GM03348 (cell line): ENCODE measurements at places on chromosomes 13 and 19.

- DNase-seq, result no peak
Measured at GRCh38 chr13:41909506-41909905, 51.4 kb downstream of the VWA8 start.

- DNase-seq, result no peak
Measured at GRCh38 chr19:3266792-3267514, 42.5 kb downstream of the CELF5 start.

- DNase-seq, result no peak
Measured at GRCh38 chr19:13077240-13077639, 25.4 kb downstream of the LYL1 start.

DNA sequence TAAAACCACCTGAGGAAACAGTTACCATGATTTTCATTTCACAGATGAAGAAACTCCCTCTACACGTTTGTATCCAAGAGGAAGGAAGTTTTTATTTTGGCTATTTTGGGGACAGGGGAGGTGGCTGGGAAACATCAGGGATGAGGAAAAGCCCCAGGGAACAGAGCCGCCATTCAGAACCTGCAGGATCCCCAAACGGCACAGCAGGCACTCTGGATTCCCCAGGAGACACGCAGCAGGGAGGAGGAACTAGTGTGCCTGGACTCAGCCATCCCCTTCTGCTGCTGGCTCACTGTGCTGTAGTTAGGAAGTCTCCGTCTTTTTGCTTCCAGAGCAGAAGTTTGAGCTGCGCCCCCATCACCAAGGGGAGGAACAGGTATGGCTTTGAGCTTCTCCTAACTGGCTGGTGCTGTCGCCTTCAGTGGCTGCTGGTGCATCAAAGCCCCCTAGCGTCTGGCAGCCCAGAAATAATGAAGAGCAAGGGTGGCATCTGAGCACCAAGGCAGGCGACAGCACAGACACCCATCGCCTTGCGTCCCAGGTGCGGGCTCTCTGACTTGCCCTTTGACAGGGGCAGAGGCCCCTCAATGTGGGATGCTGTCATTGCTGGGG lies 4.2 kb downstream of the NAPA start:
- DNase-seq, result no peak

DNA sequence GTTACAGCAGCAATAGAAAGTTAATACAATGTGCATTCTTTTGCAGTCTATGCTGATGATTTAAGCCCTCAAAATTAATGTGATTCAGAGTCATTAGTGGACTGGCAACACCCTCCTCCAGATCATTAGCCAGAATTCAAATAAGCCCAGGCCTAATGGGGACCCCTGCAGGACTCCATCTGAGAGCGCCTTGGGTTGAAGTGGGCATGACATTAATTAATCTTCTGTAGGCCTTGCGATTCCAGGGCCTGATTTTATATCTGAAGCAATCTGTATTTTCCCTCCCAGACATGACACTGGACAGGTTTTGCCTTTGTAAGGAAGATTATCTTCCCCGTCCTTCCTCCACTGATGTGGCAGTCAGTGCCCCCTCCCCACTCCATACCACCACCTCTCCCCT lies 442.9 kb downstream of the FOXO1 start:
- no peak for DNase-seq

- no peak for DNase-seq
Measured at GRCh38 chr19:18506101-18506930, 15.6 kb downstream of the ELL start.

DNA sequence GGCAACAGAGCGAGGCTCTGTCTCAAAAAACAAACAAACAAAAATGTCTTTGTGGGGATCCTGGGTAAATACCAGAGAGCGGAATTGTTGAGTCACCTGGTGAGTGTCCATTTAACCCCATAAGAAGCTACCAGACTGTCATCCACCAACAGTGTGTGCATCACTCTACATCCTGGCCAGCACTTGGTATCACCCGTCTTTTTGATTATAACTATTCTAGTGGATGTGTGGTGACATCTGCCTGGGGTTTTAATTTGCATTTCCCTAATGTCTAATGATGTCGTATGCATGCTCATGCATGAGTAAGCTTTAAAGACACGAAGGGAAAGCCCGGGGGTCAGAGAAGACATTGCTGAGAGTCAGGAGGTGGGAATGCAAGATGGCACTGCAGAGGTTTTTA lies 126.7 kb upstream of the MRI1 start:
- DNase-seq, result no peak

DNA sequence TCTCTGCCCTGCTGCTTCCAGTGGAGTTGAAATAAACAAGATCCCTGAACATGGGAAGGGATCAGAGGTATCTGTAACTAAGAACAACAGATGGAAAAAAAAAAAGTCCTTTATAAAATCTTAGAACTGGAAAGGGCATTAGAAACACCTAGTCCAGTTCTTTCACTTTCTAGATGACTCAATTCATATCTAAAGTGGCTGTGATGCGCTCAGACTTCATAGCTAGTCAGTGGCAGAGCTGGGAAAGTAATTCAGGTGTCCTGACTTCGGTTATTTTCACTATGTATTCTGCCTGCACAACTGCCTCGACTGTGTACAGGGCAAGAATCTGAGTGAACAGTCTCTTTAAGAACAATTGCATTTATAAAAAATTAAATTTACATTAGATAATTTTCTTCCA lies 151.8 kb upstream of the TMTC4 start:
- DNase-seq, result no peak

- peak; percentile 64 for DNase-seq
Measured at GRCh38 chr19:872266-872951, 12.9 kb downstream of the CFD start.

DNA sequence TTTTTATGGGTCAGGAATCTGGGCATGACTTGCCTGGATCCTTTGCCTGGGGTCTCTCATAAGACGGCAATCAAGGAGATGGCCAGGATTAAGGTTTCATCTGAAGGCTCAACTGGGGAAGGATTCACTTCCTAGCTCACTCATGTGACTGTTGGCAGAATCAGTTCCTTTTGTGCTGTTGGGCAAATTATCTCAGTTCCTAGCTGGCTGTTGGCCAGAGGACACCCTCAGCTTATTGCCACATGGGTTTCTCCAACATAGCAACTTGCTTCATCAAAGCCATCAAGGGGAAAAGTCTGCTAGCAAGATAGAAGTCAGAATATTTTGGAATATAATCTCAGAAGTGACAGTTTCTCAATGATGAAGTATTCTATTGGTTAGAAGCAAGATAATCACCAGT lies 12.2 kb upstream of the EVI5L start:
- no peak for DNase-seq

DNA sequence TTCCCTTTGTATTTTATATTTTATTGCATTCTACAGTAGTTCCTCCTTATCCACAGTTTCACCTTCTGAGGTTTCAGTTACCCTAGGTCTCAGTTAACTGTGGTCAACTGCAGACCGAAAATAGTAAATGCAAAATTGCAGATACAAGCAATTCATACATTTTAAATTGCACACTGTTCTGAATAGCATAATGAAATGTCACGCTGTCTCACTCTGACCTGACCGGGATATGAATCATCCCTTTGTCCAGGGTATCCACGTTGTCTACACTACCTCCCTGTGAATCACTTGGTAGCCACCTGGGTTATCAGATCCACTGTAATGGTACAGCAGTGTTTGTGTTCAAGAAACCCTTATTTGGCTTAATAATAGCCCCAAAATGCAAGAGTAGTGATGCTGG lies 325.0 kb downstream of the DNAJC15 start:
- no peak for DNase-seq

- DNase-seq, result no peak
Measured at GRCh38 chr13:105448811-105449210, 1086.7 kb downstream of the EFNB2 start.

GRCh38 chr19:18735324-18735723 lies 51.8 kb downstream of the CRTC1 start:
- no peak for DNase-seq

GRCh38 chr13:52615812-52616211 lies 26.4 kb upstream of the HNRNPA1L2 start:
- no peak for DNase-seq

DNA sequence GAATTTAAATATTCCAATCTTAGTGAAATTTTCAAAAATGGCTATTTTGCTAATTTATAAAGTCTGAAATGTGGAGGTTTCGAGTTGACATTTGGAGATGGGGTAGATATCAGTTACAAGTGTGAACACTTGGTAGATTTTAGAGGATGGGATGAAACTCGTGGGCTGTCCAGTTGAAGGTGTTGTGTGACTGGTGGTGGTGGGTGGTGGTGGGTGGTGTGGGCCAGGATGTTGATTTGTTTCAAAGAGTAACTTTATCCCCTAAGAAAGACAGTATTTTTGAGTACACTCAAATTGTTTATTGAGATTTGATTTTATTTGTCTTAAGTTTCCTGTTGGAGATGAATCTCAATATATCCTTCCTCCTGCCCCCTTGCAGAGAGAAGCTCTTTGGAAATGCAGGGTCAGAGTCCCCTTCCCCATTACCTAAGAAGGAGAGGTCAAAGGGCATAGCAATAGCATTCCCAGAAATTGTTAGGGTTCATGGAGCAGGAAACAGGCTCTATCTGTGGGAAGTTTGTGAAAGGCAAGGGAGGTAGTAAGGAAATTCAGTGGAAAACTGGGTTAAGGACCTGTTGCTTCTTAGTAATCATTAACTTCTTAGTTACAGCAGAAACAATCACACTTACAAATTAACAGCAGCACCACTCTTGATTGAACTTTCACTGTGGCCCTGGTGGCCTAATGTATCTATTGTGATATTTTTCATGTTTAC lies 133.6 kb upstream of the RNF113B start:
- no peak for DNase-seq

DNA sequence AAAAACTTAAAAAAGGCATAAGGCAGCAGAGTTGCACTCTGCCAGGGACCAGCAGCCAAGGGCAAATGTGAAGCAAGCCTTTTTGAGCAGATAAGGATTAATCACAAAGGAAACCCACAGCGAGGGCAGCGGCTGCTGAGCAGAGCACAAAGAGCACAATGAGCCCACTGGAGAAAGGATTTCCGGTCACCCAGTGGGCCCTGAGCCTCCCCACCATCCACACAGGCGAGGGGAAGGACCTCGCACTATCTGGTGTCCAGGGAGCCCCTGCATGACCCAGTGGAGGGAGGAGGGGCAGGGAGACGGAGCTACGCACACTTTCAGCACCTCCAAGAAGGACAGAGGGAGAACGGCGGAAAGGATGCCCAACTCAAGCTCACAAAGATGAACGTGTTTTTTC lies 40.0 kb downstream of the COL4A1 start:
- DNase-seq, result no peak

GRCh38 chr13:73547239-73547638 lies 488.4 kb downstream of the KLF5 start:
- no peak for DNase-seq

DNA sequence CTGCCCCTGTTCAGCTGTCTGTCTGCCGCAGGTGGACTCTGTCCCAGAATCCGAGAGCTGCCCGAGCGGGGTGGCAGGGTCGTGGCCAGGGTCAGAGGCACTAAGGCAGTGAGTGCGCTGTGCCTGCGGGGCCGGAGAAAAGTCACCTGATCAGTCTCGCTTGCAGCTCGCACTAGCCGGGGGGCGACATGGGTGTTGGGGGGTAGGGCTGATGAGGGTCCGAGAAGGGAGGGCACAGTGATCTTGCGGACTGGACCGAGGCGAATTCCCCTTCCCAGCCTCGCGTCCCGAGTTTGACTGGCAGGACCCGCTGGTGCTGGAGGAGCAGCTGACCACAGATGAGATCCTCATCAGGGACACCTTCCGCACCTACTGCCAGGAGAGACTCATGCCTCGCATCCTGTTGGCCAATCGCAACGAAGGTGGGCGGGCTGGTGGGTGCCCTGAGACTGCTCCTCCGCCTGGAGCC lies 627 bp downstream of the GCDH start:
- DNase-seq, result no peak

DNA sequence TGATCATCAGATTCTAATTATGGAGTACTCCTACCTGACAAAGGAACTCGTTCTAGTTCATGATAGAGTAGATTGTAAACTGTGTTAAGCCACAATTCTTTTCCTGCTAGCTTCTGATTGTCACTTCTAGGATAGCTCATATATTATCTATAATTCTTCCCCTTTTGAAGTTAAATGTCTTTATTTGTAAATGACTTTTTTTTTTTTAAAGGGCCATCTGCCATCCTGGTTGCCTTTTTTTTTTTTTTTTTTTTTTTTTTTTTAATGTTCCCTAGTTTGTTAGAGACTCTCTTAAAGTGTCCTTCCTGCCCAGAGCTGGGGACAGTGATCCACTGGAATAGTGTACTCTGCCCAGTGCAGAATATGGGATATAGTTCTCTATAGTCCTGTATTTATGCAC lies 4.3 kb downstream of the CHAMP1 start:
- DNase-seq, result no peak

GRCh38 chr19:16117594-16118033 lies 5.9 kb downstream of the RAB8A start:
- DNase-seq, result no peak

- peak; percentile 83 for DNase-seq
Measured at GRCh38 chr19:43555185-43555770, 20.0 kb downstream of the XRCC1 start.

DNA sequence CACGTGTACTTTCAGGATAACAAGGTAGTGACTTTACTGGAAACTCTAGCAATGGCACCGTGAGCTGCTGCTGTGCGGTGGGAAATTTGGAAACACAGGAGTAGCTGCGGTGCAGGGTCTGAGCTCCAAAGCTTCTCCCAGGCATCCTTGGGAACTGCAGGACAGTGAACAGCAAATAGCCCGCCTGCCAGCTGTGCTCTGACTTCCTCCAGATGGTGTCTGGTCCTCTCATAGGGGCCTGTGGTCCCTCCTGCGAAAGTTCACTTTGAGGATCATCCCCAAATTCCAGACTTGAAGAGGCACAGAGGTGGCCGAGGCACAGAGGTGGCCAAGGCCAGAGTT lies 287.3 kb upstream of the MAB21L1 start:
- peak; percentile 16 for DNase-seq

GRCh38 chr19:33302175-33302973 lies at the start of gene CEBPA:
CEBPA (minus strand) TSS chr19:33302534; CDS start chr19:33302414, 120 bp downstream.
- DNase-seq, result peak; percentile 93

DNA sequence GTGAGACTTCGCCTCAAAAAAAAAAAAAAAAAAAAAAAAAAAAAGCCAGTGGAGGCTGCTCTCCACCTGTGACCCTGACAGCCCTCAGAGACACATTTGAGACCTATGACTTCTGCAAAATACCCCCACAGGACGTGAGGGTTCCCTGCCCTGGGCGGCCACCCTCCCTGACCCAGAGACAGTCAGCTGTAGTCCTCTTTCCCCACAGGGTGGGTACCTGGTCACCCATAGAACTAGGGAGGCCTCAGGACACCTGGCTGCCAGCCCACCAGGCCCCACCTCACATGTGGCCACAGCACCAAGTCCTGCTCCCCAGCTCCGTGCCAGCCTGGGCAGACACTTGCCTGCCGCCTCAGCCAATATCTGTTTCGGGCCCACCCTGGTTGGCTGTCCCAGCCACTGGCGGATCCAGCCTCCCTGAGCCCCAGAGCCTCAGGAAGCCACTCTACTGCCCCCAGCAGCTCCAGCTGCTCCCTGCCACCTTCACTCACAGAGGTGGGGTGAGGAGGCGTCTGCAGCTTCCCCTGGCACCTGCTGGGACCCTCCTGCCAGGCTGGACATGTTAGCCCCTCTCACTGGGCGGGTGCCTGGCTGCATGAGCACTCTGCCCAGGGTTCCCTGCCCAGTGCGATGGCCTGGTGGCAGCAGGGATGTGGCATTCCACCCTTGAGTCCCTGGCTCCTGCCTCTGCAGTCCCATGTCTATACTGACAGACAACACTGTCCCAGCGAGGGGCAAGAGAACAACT lies 6.9 kb downstream of the MKNK2 start:
- no peak for DNase-seq
